ENCODE measurements at places on chromosomes 13 and 19.

DNA sequence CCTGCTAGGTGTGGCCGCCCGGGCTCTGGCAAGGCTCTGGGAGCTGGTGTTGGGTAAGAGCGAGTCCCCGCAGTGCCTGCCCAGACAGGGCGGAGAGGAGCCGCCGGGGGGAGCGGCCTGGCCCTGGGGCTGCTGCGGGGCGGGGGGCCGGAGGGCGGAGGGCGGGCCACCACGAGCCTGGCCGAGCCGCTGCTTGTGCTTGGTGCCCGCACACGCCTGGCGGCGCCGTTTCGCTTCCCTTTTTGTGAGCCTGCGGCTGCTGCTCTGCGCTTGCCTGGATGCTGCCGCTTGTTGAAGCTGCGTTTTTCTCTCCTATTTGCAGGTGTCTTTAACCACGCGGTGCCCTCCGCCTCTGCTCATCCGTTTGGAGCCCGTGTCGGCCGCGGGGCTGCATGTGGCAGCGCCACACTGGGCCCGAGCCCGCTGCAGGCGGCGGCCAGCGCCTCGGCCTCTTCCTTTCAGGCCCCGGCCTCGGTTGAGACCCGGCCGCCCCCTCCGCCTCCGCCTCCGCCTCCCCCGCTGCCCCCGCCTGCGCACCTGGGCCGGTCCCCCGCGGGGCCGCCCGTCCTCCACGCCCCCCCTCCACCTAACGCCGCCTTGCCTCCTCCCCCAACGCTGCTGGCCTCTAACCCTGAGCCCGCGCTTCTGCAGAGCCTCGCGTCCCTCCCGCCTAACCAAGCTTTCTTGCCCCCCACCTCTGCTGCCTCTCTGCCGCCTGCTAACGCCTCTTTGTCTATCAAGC lies 8.5 kb downstream of the PLEKHJ1 start:
- DNase-seq, result no peak

DNA sequence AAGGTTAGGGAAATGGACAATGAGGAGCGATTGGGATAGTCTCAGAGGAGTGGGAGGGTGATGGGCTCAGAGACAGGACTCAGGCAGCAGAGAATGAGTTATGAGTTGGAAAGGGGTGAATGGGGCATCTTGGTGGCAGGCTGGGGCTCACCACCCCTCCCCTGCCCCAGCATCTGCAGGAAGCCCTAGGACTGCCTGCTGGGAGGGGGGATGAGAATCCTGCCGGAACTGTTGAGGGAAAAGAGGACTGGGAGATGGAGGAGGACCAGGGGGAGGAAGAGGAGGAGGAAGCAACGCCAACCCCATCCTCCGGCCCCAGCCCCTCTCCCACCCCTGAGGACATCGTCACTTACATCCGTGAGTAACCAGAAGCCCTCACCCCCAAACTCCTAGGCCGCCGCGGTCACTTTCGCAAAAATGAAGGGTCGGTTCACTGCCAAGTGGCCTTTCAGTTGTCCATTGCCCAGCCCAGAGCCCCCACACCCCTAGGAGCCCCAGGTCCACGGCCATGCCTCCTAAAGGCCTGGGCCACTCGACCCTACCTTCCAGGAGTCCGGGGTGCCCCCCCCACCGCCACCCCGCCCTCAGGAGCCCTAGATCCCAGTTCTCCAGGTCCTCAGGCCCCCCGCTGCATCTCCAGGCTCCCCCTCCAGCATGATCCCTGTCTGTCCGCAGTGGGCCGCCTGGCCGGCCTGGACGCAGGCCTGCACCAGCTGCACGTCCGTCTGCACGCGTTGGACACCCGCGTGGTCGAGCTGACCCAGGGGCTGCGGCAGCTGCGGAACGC lies 764 bp downstream of the CLEC11A start:
- DNase-seq, result no peak

DNA sequence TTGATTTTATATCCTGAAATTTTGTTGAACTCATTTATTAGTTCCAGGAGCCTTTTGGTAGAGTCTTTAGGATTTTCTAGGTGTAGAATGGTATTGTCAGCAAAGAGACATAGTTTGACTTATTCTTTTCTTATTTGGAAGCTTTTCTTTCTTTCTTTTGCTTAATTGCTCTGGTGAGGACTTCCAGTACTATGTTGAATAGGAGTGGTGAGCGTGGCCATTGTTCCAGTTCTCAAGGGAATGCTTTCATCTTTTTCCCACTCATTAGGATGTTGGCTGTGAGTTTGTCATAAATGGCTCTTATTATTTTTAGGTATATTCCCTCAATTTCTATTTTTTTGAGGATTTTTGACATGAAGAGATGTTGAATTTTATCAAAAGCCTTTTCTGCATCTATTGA lies 182.2 kb upstream of the SPRY2 start:
- no peak for DNase-seq

DNA sequence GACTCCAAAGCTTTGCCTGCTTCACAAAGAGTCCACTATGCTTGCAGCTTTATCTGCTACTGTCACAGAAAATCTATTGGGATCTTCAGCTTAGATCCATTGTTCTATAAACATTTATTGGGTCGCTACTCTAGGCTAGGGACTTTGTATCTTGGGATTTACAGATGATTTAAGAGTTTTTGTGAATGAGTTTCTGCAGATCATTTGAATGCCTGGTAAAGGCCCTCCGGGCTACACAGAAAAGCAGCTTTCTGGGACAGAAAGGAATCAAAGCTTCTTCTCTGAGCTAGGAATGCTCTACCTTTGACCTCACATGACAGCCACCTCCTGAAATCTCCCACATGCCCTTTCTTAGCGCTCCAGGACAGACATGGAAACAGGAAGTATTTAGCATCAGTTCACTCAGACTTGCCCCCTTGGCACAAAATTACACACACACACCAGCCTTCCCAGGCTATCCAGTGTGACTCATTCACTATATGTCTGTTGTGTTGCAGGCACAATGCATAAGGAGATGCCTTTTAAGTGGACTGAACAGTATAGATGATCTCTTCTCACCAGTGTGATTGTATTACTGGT lies 492.4 kb downstream of the DACH1 start:
- no peak for DNase-seq

GRCh38 chr19:1141944-1142343 lies 32.1 kb downstream of the SBNO2 start:
- DNase-seq, result no peak

DNA sequence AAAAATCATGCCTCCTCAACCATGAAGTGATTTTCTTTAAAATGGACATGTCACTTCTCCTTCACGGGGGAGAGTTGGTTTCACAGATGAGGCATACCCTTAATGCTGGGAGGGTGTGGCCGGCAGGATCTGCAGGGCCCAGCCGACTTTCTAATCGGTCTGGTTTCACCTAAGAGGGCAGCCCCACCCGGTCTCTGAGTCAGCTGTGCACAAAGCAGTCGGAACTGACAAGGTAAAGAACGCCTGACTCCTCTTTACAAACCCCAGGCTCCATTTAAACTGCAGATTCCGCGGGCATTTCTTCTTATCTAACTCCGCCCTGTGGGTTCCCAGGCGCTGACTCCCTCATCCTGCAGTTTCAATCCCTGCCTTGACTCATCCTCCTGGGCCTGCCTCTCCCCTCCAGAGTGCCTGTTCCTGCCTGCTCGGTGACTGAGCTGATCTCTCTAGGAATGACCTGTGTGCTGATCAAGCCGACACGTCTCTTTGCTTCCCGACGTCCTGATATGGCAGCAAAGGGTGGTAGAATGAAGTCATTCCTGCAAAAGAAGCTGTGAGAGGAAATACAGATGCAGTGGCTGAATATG lies 63.4 kb downstream of the EFNB2 start:
- no peak for DNase-seq

GRCh38 chr13:65505941-65506340 lies 1724.2 kb downstream of the PCDH9 start:
- DNase-seq, result no peak

GRCh38 chr13:91381371-91381770 lies 17.1 kb upstream of the GPC5 start:
- DNase-seq, result no peak

GRCh38 chr19:46907880-46908279 lies 47.1 kb downstream of the ARHGAP35 start:
- no peak for DNase-seq

DNA sequence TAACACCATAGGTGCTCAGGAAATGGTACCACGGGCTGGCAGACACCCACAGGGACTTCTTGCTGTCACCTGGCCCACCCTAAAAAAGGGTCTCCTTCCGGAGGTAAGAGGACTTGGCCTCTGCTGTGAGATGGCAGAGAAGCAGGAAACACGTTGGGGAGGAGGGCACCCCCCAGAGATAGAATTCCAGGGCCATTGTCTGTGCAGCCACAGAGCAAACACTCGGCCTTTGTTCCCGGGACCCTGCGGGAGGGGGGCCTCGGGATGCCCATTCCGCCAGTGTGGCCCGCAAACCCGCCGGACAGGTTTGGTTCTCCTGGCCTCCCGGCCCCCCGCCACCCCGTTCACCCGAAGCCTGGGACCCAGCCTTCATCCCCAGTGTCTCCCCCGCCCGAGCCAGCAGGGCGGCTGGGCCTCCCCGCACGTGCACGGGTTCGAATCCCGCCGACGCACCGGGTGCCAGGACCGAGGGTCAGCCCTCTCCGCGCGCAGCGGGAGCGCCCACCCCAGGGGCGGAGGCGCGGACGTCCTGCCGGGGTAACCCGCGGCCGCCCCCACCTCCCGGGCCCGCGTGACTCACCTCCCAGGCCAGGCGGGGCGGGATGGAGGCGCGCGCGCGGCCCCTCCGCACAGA lies 714 bp downstream of the PLPP2 start:
- no peak for DNase-seq

- no peak for DNase-seq
Measured at GRCh38 chr19:51714848-51715247, 8.9 kb downstream of the HAS1 start.

DNA sequence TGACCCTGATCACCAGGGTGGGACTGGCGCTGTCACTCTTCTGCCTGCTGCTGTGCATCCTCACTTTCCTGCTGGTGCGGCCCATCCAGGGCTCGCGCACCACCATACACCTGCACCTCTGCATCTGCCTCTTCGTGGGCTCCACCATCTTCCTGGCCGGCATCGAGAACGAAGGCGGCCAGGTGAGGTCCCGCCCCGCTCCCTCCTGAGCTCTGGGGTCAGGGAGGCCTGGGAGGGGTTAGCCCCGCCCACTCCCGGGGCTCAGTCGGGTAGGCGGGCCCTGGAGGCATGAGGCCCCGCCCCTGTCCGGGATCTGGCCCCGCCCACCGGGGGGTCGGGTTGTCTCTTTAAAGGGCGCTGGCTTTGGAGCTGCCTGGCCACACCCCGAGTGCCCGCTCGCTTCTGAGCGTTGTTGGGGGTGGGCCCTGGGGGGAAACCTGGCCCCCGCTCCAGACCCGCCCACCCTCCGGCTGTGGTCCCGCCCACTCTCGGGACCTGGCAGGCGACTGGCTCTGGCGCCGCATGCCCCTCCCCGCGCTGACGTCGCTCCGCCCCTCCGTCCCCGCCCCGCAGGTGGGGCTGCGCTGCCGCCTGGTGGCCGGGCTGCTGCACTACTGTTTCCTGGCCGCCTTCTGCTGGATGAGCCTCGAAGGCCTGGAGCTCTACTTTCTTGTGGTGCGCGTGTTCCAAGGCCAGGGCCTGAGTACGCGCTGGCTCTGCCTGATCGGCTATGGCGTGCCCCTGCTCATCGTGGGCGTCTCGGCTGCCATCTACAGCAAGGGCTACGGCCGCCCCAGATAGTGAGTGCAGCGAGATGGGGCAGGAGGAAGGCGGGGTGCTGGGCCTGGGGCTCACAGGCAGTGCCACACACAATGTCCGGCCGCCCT lies 13.1 kb downstream of the DDX39A start:
- peak; percentile 81 for DNase-seq

DNA sequence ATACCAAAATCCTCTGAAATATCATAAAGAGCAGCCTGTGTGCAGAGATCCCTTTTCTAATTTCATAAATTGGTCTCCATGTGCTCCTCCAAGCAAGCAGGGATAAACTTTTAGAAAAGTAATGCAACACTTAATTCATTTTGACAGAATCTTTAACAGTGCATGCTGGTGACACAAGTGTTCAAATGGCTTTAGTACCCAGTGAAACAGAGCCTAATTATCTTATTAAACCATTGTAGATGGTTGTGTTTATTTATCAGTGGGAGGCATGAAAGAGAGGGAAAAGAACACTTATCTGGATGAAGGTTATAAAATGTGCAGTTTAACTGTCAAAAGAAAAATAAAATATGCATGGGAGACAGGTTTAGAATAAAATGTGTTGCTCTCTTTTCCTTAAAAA lies 945.0 kb upstream of the PCDH20 start:
- no peak for DNase-seq

GRCh38 chr13:77150651-77151050 lies 123.7 kb upstream of the FBXL3 start:
- no peak for DNase-seq

GRCh38 chr13:23801141-23801540 lies 88.1 kb downstream of the MIPEP start:
- no peak for DNase-seq

DNA sequence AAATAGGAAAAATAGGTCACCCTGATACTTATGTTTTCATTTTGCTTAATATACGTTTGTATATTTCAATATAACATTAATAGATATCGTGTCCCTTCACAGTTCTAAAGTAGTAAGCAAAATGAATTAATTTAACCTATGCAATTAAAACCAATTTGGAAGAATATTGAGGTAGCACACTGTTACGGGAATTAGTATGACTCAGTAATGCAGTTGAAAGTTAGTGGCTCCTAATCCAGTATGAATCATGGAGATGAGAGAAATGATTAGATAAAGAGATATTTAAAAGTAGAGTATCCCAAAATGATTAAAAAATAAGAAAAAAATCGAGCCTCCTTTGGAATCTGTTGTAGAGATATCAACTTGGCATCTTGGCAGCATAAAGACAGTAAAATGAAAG lies 177.0 kb upstream of the SLITRK6 start:
- no peak for DNase-seq

- no peak for DNase-seq
Measured at GRCh38 chr13:103540382-103540765, 474.2 kb upstream of the SLC10A2 start.

GRCh38 chr19:14000691-14001375 lies 5.3 kb downstream of the RFX1 start:
- no peak for DNase-seq

- DNase-seq, result no peak
Measured at GRCh38 chr13:72180253-72180952, 313.4 kb upstream of the DACH1 start.

GRCh38 chr13:83498481-83499190 lies 383.6 kb downstream of the SLITRK1 start:
- no peak for DNase-seq

DNA sequence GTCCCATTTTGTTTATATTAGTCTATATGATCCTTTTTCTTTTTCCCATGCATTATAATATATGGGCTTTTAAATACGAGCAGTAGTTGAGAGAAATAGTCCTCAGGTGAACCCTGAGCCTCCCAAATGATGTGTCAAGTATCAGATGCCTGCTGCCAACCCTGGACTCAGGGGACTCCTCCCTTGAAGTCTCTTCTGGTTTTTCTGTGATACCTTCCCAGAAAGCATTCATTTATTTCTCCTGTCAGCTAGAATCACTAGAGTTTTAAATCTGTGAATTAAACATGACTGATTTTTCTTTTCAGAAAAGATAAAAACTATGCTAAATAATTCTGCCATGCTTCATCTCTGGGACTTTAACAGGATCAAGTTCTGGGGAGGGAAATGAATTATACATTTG lies 184.6 kb downstream of the LIG4 start:
- DNase-seq, result no peak

GRCh38 chr19:42323473-42323851 lies 2.0 kb upstream of the MEGF8 start:
- DNase-seq, result no peak

- DNase-seq, result no peak
Measured at GRCh38 chr13:85386424-85386823, 412.8 kb downstream of the SLITRK6 start.

- no peak for DNase-seq
Measured at GRCh38 chr19:2185734-2186070, 22.0 kb downstream of the DOT1L start.

Data from stimulated activated CD8-positive, alpha-beta memory T cell treated with anti-CD3 and anti-CD28 coated beads, Interleukin-4, amount 100 ng/mL, for 1 hour (primary cell).